ENCODE measurements at places on chromosomes 12 and 14.

- DNase-seq: no peak
These were observed at the start of gene KLRG1 for GRCh38 chr12:8989413-8989812. Gene KLRG1, plus strand, starts transcription at chr12:8989546. Its CDS starts 90 bp downstream, at chr12:8989636.

- no peak for DNase-seq
These were observed 52.1 kb downstream of the DERA start for GRCh38 chr12:15963271-15963670.

- no peak for DNase-seq
These were observed 373.0 kb downstream of the CCDC91 start for GRCh38 chr12:28563286-28563685.

DNA sequence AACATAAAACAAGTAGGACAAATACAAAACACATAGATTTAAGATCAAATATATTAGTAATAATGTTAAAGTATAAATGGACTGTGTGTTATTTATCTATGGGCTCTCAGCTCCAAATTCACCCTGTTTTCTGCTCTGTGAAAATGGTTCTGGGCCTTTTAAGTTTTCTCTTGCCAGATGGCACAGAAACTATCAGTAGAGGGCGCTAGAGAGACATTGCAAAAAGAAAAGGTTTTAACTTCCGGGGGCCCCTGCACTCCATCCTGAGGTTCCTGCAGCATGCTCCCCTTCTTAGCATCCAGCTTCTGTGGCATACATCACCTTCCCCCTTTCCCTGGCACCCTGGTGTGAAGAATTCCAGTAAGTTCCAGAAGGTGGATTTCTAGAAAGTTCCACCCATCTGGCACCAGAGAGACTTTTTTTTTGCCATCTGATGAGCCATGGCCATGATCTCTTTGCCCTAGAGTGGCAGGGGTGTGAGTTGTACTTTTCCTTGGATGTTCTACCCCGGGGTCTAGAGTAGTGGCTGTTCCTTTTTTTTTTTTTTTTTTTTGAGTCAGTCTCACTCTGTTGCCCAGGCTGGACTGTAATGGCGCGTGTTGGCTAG lies 29.3 kb downstream of the ZCRB1 start:
- DNase-seq: no peak

GRCh38 chr12:98821232-98821631 lies 176.1 kb downstream of the APAF1 start:
- DNase-seq: no peak

DNA sequence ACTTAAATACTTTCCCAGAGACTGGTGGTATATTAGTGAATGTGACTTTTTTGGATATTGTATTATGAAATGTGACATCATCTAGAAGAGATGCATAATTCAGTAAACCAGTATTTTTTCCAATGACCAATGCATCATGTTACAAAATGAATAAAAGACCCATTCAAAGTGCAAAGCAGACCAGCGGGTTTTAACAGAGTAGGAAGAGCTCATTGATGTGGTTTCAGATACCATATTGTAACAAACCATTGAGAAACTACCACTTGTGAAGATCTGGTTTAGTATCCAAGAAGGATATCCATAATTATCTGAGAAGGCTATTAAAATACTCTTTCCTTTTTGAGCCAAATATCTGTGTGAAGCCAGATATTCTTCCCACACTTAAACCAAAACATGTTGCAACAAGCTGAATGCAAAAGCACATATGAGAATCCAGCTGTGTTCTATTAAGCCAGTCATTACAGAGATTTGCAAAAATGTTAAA lies 47.7 kb downstream of the MVK start:
- no peak for DNase-seq

- DNase-seq: no peak
These were observed 48.9 kb upstream of the AMN start for GRCh38 chr14:102873546-102874061.

DNA sequence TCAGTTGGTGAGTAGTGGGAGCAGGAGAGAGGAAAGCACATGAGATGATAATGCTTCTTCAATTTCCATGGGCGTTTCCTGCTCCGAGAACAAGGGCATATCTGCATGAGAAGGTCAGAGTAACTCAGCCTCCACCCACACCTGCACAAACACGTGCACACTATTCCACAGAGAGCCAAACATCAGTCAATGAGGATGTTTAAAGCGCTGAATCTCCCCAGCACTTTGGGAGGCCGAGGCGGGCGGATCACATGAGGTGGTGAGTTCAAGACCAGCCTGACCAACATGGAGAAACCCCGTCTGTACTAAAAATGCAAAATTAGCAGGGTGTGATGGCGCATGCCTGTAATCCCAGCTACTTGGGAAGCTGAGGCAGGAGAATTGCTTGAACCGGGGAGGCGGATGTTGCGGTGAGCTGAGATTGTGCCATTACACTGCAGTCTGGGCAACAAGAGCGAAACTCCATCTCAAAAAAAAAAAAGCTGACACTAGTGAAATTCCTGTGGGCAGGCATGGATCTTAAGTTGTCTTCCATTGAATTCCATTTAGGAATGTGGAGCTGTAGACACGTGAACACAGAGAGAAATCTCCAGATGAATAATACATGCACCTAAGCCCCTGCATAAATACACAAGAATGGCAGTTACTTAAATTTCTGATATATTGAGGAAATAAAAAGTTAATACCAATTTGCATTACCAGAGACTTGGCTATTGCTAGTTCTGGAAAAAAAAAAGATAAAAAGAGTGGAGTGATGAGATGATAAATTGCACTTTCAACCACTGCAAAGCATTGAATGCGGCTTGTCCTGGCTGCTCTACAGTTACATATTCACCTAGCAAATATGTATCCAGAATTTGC lies 1097.4 kb upstream of the TMEM132C start:
- no peak for DNase-seq

DNA sequence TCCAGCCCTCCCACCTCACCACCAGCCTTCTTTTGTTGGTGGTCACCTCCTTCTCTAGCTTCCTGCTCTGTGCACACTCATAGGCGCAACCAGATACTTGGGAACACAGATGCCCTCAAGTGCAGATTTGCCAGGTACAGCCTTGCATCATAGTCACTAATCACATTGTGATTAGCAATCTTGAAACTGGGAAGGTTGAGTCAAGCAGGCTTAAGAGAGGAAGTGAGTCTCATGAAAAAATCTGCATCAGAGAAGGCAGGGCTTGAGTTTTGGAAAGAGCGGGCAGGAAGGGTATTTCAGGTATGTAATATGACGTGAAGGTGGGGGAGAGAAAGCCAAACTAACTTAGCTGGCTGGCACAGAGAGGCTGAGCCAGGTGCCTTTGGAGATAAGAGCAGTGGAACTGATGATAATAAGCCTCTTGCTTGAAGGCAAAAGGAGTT lies 2.7 kb upstream of the RABGGTA start:
- DNase-seq: peak; percentile 27

DNA sequence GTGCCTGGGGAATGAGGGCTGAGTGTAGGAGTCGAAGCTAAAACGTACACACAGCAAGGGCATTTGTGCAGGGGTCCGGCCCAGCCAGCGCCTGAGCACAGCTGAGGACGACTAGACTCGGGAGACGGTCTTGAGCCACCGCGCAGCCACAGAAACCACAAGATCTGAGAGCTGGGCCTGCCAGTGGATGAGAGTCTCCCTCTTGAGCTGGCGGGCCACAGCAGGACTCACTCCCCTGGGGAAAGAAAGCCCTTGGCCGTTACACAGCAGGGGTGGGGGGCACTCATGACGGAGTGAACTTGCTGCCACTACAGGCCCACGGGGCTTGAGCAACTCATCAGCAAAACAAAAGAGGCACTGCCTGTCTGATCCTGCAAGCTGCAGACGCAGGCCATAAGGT lies 23.0 kb downstream of the STX2 start:
- DNase-seq: no peak

DNA sequence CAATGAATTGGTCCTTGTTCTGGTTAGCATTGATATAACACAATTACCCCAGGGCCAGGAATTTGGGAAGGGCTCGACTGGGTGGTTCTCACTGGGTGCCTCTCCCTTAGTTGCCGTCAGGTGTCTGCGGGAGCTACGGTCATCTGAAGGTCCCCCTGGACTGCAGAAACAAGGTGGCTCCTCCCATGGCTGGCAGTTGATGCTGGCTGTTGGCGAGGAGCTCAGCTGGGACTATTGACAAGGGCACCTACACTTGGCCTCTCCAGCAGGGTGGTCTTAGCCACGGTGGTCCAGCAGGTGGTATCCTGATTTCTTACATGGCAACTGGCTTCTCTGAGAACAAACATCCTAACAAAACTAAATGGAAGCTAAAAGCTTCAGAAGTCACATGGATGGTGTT lies 41.0 kb upstream of the RGS6 start:
- no peak for DNase-seq

- peak; percentile 25 for DNase-seq
These were observed 87.1 kb downstream of the SINHCAF start for GRCh38 chr12:31238764-31239387.

DNA sequence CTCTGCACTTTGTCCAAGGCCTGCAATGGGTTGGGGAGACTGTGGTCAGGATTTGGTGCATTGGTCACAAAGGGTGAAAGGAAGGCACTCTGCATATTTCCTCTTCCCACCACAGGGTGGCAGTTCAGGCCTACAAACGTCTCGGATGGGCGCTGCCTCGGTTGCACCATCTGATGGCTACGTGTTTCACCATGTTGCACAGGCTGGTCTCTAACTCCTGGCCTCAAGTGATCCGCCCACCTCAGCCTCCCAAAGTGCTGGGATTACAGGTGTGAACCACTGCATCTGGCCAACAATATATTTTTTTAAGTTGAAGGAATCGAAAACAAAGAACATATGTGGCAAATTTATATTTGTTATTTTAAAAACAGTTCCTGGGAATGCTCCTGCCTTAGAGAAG lies 35.1 kb downstream of the TMBIM6 start:
- DNase-seq: peak; percentile 31

- DNase-seq: peak; percentile 49
These were observed 1.8 kb upstream of the SAMD4A start for GRCh38 chr14:54564868-54565784.

DNA sequence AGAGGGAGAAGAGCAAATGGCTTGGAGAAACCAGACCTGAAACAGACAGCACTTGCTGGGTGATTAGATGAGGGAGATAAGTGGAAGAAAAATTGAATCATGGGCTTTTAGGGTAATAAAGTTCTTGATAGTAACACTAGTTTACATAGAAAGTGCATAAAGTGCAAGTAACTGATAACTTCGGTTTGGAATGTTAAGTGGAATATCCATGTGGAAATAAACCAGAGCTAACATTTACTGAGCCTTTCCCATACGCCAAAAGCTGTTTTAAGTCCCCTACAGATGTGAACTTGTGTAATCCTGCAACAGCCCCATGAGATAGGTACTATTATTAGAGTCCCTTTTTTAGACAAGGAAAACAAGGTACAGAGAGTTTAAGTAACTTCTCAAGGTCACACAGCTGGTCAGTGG lies 77.1 kb upstream of the NUDT4 start:
- no peak for DNase-seq

DNA sequence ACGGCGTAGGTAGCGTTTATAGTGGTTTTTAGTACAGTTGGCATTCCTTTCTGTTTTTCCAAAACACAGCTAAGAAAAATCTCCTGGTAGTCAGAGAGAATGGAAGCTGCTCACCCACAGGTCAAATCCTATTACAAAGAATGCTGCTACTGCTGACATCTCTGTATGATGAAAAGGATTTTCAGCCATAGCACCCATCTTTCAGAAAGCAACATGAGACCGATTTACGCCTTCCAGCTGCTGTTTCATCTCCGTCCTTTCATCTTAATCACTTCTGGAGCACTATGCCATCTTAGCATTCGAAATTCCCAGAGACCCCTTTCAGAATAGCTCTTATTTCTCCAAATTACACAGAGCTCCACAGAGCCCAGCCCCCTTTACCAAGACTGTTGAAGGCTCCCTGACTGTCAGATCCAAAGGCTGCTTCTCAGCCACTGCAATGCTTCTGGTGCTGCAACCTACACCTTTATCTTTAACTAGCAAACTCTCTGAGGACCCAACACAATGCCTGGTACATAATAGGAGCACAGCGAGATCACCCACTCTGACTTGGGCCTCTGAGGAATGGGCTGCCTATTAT lies 211.8 kb downstream of the NEDD1 start:
- no peak for DNase-seq

DNA sequence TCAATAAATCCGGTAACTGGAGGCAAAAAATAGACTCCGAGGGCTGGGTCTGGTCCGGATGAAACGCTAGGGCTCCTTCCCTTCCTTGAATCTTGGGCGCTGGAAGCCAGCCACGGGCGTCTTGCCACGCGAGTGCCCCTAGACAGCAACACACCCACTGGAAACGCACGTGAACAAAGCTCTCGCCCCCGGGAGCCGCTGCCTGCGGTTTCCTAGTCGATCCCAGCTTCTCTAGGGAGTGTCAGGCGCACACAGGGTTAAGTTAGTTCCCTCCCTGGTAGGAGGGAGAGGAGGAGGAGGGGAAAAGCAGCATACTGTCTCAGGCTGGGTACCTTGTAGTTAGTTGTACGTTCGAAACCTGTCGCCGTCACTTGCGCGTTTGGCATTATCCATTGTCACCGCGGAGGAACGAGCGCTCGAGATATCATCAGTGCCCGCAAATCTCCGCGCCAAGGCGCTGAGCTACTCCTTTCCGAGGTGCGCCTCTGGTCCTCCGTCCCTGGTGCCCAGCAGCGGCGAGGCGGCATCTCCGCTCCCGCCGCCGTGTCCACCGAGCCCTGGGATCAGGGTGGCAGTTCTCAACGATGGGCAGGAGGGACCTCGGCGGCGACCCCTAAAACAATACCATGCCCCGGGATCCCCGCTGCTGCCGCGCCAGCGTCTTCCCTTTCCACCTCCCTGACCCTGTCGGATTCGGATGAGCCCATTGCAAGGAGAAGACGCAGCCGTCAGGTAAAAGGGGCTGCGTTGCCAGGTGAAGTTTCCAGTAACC lies at the start of gene FLRT2:
Gene FLRT2, plus strand, starts transcription at position 342 of the 772 bp plus-strand sequence. CDS start 91,371 bp downstream, outside the sequence.
- no peak for DNase-seq

- no peak for DNase-seq
These were observed 93.7 kb downstream of the SPTSSA start for GRCh38 chr14:34368115-34368970.

All from activated T-helper 9 cell treated with anti-CD3 and anti-CD28 coated beads, Interleukin-2, amount 50 U/mL, for 16 hours (primary cell).